ENCODE measurements at places on chromosomes 7 and 10. TPM values are rescaled to one million over a fixed set of nuclear protein-coding genes. Genes with fewer than 3 reads are reported as not detected.

The LIPM gene
- polyA plus RNA-seq, result 0.13 TPM

The RAMP3 gene
- polyA plus RNA-seq, result 10.0 TPM

The SUN3 gene
- polyA plus RNA-seq, result 0.38 TPM

The GATA3 gene
- 82.9 TPM for polyA plus RNA-seq

DNA sequence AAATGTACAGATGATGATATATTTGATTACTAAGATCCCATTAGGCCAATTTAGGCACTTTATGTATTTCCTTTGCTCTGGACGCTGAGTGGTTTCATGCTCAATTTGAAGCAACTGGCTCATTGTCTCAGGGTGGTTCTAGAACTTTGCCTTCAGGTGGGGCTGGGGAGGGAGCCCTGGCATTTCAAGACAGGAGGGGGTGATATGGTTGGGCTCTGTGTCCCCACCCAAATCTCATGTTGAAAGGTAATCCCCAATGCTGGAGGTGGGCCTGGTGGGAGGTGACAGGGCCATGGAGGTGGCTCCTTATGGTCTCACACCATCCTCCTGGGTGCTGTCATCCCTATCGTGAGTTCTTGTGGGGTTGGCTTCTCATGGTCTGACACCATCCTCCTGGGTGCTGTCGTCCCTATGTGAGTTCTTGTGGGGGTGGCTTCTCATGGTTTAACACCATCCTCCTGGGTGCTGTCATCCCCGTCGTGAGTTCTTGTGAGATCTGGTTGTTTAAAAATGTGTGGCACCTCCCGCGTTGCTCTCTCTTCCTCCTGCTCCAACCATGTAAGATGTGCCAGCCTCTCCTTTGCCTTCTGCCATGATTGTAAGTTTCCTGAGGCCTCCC lies 151.5 kb upstream of the KLF6 start:
- DNase-seq, result no peak

GRCh38 chr7:2539031-2539911 lies 16.1 kb downstream of the BRAT1 start:
- DNase-seq, result no peak

DNA sequence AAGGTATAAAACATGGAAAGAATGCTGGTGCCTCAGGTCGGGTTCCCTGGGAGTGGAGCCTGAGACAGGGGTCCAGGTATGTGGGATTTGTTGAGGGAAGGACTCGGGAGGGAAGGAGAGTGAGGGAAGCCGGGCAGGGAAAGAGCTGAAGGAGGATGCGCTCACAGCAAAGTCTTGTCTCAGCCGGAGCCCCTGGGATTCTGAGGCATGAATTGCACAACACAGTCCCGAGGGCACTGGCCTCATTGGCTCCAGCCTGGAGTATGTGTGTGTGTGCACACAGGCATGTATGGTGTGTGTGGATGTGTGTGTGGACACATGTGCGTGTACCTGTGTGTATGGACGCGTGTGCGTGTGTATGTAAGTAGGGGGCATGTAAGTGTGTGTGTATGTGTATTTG lies 87.4 kb downstream of the WDFY4 start:
- no peak for DNase-seq

- DNase-seq, result no peak
These were observed 9.6 kb downstream of the INSYN2A start for GRCh38 chr10:127186813-127187212.

DNA sequence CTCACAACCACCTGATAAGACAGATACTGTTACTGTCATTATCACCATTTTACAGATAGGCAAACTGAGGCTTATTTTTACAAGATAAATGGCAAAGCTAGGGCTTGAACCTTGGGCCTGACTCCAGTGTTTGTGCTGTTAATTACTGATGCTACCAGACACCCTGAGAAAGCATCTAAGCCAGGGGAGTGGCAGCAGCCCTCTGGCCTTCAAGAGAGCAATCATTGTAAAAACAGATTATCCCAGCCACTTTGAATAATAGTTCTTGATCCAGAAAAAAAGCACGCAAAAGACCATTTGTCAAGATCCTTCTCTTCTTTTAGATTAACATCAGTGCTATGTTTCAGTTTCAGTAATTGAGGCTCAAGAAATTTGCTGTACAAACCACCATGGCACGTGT lies 109.5 kb downstream of the PLCE1 start:
- DNase-seq, result no peak

GRCh38 chr7:12403287-12404181 lies at the start of gene VWDE:
VWDE (minus strand) TSS chr7:12403865; CDS start chr7:12403716, 149 bp downstream.
- DNase-seq, result peak; percentile 49

GRCh38 chr10:110378006-110378405 lies 73.3 kb upstream of the SMNDC1 start:
- DNase-seq, result no peak

- DNase-seq, result no peak
These were observed 13.0 kb downstream of the ESYT2 start for GRCh38 chr7:158816271-158816670.

DNA sequence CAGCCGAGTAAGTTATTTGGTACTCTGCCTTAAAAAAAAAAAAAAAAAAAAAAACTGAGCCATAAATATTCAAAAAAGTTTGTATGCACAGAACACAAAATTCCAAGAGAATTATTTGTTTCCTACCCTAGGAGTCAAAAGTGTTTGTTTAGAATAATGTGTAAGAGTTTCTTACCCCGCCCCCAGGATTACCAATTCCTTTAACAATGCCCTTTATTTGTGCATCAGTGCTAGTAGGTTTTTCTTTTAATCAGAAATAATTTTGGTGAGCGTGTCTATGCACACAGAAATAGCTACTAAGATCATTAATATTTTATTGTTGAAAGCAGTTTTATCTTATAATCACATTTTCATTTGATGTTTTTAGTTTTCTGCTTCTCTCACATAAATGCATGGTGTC lies 374.6 kb downstream of the DPP6 start:
- DNase-seq, result no peak

DNA sequence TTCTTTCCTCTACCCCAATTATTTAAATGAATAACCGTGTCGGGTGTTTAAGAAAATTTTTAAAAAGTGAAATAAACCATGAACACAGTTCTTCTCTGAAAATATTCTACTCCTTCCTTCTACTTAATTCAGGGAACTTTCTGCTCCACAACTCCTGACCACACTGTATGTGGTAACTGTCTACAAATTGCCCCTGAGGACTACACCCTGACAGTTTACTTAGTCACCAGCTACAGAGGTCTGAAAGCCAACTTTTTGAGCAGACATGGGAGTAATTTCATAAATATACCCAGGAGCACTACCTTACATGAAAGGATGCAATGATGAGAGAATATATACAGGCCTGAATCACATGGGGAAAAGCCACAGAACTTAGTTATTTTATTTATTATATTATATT lies 523.2 kb upstream of the SORCS1 start:
- no peak for DNase-seq

- no peak for DNase-seq
These were observed 11.5 kb upstream of the KLRG2 start for GRCh38 chr7:139494835-139495579.

- DNase-seq, result no peak
These were observed 17.6 kb upstream of the EXOC6 start for GRCh38 chr10:92830478-92831389.

GRCh38 chr10:22475651-22476600 lies 130.6 kb downstream of the SPAG6 start:
- DNase-seq, result peak; percentile 40

GRCh38 chr10:28366994-28367393 lies 64.1 kb upstream of the MPP7 start:
- DNase-seq, result no peak

GRCh38 chr10:94268652-94269051 lies 94.1 kb downstream of the NOC3L start:
- DNase-seq, result no peak

DNA sequence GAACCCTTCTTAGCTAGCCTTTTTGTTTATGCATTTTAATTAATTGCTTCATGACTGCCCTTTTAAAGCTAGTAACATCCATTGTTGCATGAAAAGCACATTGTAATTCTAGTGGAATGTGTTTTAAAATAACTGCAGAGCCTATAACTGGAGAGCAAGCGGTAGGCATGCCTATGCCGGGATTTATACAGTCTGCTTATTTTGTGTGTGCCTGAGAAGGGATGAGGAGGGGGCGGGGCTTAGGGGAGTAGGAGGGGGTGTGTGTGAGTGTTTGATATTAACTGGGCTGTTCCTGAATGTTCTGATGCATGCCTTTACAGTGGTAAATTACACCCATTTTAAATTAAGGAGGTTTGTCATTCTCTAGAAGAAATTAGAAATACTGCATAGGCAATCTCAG lies 208.1 kb downstream of the TCF7L2 start:
- DNase-seq, result no peak

- DNase-seq, result no peak
These were observed 760 bp downstream of the THNSL1 start for GRCh38 chr10:25017154-25017590.

- DNase-seq, result no peak
These were observed 56.1 kb downstream of the ZRANB1 start for GRCh38 chr10:124997771-124998623.

DNA sequence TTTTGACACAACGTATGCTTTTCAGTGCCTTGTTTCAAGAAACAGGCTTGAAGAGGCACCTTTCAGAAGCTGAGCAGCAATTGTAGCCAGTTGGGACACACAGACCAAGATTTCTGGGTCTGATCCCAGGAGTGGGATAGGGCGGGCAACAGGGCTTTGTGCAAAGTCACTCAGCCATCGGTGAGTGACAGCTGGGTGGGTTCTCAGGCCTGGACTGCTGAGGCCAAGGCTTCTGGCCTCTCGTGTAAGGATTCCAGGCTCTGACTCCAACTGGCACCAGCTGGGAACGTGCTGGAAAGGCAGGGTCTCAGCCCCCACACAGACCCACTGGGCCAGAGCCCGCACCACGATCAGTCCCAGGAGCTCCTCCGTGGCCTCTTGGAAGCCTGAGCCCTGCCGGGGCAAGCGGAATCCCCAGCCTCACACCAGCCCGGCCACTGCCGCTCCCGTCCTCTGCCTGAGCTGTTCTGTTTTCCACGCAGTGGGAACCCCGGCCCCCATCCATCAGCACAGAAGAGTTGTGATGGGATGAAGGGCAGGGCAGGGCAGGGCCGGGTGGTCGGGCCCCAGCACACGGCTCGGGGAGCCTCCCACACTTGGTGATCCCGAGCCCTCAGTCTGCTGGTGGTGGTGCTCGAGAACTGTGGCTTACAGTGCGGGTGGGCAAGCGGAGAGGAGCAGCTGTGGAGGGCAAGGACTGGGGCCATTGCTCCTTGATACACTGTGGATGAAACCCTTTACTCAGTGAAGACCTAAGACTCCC lies 46.8 kb downstream of the VIPR2 start:
- no peak for DNase-seq

DNA sequence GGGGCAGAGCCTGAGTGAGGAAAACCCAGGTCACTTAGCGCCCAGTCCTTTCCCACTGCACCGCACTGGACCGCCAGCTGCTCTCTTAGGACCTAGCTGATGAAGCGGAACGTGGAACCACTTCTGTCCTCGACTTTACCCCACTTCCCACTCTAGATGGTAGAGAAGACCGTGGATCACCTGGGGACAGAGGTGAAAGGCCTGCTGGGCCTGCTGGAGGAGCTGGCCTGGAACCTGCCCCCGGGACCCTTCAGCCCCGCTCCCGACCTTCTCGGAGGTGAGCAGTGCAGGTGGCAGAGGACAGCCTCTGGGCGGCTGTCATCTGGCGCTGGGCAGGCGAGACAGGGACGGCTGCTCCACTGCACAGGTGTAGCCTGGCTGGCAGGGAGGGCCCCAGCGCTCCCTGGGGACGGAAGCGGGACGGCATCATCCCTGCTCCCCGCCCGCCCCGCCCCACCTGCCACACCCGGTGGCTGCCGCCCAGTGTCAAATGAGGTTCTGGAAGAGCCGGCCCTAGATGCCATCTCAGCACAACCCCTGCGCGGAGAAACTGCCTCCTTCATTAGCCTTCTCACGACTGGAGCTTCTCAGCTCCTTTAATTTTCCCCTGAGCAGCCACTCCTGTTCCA lies 11.7 kb downstream of the PLAC9 start:
- no peak for DNase-seq

- no peak for DNase-seq
These were observed 61.3 kb downstream of the PIP4K2A start for GRCh38 chr10:22652988-22653481.

DNA sequence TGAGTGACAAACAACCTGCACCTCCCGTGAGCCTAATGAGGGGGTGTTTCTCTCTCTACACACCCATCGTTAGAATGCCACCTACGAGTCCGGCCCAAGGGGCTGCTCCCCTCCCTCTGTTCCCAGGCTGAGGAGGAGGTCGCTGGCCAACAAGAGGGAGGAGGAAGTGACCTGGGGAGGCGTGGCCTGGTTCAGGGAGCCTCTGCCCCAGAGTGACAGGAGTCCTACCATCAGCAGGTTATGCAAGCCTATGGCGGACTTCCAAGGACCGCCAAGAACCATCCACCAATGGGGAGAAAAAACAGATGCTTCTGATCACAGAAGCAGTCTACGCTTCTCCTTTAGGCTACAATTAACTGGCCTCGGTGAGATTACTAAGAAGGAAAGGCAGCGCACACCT lies 12.3 kb upstream of the EGFR start:
- DNase-seq, result no peak

DNA sequence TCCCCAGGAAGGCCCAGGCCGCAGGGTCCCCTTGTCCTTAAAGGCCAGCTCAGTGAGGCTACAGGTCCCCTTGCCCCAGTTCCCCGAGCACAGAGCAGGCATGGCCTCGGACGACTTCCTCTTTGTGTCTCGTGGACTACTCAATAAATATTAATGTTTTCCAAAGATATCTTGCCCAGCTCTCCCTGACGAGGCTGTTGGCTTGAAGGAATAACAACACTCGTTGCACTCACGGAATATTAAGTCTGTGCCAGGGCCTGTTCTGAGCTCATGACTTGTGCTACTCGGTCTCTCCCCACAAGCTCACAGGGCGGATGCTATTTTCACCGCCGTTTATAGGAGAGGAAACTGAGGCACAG lies 68.2 kb downstream of the CUX1 start:
- DNase-seq, result no peak

- DNase-seq, result no peak
These were observed 513.9 kb upstream of the GALNT17 start for GRCh38 chr7:70618020-70618551.

- DNase-seq, result no peak
These were observed 16.3 kb upstream of the ORAI2 start for GRCh38 chr7:102417105-102417504.

DNA sequence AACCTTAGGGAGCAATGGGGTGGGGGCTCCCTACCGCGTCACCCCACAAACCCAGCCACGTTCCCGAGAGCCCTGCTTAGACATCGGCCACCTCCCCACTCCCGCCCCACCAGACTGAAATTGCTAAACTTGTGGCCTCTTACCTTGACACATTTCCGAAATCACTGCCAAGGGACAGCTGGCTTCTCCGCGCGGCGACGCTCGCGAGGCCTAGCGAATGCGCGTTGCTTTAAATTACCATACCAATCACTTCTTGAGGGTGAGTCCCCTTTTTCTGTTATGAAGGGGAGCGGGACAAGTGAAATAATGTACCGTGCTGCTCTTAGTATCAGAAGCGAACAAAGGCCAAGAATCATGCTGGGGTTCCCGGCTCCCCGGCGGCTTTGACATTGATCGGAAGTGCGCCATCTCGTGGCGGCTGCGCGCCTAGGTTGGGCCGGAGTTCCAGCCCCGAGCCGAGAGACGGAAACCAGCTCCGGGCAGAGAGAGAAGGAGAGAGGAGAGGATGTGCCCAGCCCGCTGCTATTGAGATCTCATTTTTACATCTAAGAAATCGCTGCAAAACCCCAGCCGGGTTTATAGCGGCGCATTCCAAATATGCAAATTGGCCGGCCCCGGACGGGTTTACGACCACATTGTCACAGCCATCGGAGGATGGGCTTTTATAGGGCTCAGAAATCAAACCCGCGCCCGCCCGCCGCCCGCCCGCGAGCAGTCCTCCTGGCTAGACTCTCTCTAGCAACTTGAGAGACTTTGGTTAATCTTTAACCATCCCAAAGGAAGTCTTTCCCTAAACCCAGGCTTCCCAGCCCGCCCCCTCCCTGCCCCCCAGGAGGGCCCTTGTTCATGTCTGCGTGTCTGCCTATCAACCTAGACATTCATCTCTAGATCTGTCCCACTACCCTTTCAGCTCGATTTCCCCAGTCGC lies 5.3 kb downstream of the HOXA11 start:
- no peak for DNase-seq

Measured in left renal cortex interstitium (tissue), 4 donors.